ENCODE measurements at places on chromosomes 4 and X.

GRCh38 chrX:110276778-110277177 is 41.1 kb downstream of the AMMECR1 start:
- DNase-seq, result no peak

GRCh38 chr4:122662701-122663100 is 41.8 kb upstream of the IL21 start:
- DNase-seq, result no peak

DNA sequence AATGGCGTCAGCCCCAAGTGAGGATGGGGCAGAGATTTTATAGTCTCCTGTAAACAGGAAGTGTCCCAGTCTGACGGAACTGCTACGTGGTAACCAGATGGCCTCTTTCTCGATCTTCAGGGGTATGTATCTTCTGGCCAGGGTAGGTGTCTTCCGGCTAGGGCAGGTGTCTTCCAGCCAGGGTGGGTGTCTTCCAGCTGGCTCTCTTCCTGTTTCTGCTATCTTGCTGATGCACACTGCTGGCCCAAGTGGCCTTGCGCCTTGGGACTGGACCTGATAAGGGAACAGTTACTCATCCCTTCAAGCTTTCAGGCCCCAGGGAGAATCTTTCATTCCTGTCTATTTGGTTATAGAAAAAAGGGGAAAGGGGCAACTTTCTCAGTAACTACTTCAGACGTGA is 178.7 kb upstream of the MAGEE2 start:
- DNase-seq, result no peak

- DNase-seq, result no peak
These were observed 75.4 kb downstream of the KDM6A start for GRCh38 chrX:44948406-44948805.

GRCh38 chr4:113741956-113742355 is 19.6 kb downstream of the CAMK2D start:
- no peak for DNase-seq

GRCh38 chr4:152094970-152095700 is 334.3 kb upstream of the GATB start:
- no peak for DNase-seq

DNA sequence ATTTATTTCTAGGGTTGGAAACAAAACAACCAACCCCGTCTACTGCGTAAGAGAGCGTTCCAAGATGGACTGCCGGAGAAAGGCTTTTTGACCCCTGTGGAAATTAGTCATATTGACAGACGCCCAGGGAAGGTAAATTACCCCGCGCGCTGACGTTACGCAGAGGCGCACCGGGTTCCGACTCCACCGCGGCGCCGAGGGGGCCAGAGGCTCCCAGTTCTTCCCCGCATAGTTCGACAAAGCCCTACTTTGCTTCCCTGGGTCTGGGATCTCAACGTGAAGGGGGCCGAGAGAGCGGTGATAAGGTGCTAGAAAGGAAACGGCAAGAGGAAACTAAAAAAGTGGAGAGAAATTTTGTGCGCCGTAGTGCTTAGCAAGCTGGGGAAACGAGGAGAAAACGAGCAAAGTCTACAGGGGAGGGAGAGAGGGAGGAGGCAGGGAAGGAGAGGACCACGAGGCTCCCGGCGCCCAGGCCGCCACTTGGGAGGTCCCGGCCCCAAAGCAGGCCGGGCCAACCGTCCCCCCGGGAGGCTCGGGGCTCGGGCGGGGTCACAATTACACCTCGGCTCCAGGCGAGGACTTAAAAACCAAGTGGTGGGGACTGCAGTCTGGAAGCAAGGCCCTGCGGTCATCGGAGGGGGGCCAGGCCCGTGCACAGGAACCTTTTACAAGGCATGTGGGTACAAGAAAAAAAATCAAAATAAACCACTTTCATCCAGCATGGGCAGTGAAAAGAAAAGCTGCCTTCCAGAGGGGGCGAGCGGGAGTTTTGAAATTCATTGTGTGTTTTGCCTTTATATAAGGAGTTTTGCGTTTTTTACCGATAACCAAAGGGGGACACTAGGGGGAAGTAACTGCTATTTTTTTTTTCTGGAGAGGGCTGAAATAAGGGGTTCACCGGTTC is 13.2 kb downstream of the HAND2 start:
- no peak for DNase-seq
